Natural killer cell treated with Interleukin-12 subunit alpha and Interleukin-12 subunit beta and Interleukin-15 and Interleukin-18, amount 100 ng/mL, for 72 hours (primary cell): ENCODE measurements at places on chromosomes 3 and 15.

- DNase-seq: no peak
Measured at GRCh38 chr3:118495206-118495605, 539.4 kb downstream of the IGSF11 start.

DNA sequence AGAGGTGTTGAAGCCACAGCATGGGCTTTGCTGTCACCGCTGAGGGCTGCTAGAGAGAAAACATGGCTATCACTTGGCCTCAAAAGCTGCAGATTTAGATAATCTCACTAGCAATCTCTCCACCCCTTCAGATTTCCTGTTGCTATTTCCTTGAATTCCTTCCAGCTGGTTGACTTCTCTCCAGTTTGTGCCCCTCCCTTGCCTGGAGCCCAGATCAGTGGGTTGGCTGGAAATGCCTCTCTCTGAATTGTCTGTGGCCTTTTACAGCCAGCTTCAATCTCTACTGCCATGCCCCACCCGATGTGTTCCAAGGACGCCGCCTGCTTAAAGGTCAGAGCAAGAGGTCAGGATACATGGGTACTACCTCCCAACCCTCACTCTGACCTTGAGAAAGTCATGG lies 294.1 kb downstream of the NTRK3 start:
- no peak for DNase-seq

DNA sequence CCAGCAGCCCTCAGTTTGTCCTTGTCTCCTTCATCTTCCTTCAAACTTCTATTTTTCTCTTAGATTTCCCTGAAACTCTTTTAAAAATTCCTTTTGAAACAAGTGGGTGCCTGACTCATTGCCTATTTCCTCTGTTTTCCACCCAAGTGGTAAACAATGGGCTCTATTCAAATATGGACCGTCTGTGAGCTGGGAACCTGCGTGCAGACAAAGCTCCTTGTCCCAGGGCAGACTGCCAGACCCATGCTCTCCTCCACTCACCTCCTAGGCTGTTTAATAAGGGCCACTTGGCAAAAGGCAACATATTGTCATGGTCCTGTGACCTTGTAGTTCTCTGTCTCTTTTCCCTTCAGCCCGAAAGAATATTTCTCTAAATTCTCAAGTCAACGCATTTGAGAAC lies 332.7 kb upstream of the THBS1 start:
- DNase-seq: no peak

DNA sequence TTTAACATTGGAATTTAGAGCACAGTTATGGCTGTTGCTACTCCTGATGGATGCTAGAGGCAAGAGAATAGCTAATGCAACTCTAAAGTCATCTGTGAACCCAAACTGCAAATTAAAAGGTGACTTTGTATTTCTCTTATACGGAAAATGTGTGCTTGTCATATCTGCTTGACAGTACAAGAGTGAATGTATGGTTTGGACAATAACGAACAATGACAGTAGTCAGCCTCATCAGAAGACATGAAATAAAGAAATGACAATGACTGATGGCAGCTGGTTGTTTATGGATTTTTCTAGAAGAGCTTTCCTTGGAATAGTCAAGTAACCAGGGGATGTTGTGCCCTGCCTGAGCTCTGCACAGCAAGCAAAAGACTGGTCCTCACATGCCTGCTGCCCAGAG lies 168.8 kb upstream of the FEZF2 start:
- DNase-seq: no peak

DNA sequence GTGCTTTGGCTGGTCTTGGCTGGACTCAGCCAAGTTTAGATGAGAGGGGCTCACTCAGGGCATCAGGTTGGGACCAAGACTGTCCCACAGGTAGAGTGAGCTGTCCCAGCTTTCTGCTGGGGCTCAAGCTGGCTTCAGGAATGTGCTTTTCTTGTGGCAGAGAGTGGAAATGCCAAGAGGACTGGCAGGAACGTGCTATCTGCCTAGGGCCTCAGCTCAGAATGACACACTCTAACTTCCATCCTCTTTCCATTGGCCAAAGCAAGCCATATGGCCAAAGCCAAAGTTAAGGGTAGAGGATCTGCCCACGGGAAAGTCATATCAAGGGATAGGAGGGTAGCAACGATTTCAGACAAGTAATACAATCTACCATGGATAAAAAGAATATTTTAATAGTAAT lies 178.8 kb downstream of the ABHD5 start:
- DNase-seq: no peak

DNA sequence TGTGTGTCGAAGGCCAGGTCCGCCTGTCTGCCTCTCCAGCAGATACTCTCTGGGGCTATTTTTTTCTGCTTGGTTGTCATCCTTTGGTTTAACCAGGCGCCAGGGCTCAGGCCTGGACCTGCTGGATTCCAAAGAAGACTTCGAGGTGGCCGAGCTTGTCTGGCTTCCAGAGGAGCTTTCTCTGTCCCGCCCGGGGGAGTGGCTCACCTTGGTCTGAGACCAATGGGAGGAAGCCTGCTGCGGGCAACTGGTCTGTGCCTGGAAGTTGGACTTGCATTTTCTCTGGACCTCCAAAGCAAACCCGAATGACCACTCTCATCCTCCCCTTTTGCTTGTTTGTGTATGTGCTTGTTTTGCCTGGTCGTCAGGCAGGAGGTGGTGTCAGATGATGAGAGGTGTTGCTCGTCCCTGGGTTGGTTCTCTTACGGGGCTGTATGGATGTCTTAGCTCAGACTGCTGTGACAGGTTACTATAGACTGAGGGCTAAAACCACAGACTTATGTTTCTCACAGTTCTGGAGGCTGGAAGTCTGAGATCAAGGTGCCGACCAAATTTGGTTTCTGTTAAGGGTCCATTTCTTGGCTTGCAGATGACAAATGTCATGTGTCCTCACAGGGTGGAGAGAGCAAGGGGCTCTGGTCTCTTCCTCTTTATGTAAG lies 19.3 kb downstream of the IGF1R start:
- DNase-seq: no peak

- DNase-seq: no peak
Measured at GRCh38 chr3:16245609-16246008, 19.1 kb downstream of the DPH3 start.

DNA sequence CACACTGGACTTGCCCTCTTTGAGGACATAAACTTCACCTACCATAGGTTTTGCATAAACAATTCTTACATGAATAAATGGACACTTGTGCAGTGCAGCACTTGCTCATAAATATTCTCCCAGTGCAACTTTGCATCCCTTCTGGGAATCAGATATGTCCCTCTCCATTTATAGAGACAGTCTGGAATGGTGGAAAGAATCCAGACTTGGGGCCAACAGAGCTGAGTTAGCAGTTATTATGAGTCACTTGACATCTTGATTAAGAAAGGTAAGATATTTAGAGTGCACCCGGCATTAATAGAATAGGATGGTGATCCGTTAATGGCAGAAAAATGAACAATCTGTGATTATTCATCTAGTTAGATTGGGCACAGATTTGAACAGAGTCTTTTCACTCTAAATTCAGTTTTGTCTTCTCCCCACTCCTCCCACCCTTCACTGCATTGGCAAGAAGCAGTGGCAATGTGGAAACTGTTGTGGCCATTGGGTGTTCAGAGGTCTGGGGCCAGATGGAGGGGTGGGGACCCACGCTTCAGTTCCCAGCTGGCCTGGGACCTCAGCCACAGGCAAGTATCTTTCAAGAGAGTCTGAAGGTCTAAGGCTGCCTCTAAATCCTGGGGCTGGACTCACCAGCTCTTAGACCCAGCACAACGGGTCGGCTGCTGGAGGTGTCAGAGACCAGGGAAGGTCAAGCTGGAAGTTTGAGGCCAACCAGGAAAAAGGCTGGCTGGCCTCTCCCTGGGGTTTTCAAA lies 58.9 kb upstream of the KY start:
- DNase-seq: no peak

DNA sequence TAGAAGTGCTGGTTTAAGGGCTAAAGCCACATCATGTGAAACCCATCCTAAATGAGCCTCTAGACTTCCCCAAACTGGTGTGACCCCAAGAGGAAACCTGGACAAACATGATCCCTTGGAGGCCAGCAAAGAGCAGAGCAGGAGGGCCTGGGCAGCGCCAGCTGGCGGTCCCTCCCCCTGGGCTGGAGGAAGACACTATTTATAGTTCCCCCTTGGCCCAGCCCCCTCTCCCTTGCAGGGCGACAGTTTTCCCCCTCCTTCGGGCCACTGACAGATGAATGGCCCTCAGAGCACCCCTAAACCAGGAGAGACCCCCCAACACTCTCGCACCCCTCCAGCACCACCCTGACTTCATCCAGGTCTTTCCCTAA lies 2.9 kb downstream of the UCN2 start:
- DNase-seq: no peak

DNA sequence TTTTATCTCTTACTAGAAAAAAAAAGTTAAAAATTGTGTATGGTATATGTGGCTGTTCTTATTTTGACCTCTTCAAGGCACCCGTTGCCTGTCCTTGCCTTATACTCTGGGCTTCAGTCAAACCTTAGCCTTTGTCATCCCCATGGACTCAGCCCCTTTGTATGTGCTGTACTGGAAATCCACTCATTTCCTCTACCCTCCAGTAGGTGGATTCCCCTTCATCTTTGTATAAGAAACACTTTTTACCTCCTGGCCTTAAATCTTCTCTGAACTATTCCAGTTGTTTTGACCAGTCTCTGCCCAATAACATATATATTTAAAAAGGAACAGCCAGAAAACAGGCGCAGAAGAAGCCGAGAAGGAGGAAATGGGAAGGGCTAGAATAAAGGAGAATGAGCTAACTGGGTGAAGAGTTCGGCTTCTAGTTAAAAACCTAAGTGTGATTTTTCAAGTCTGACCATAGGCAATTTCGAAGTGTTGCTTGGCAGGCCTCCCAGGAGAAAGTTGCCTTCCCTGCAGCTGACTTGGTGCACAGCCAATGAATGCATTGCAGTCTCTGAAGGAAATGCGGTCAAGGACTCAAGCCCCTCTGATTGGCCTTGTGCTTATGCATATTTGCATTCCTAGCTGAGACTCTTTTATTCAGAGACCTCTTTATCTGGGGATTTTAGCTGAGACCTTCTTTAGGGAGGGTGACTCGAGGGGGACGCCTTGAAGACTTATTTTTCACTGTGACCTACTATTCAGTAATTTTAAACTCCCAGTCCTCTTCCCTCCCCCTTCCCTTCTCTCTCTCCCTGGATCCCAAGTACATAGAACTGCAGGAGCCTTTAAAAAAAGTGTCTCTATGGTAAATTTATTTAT lies 277.4 kb downstream of the ROBO1 start:
- DNase-seq: no peak

DNA sequence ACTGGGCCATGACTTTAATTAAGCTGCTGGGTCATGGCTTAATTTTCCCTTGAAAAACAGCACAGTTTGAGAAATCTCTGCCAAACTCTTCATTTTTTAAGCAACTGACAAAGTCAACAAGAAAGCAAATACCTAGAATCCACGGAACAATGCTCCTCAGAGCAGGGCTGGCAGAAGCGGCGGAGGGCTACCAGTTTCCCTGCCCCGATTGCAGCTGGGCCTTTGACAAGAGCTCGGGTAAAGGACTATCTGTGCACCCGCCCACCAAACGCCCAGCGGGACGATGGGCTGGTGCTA lies 1.2 kb downstream of the GOLIM4 start:
- no peak for DNase-seq

- DNase-seq: no peak
Measured at GRCh38 chr3:30073622-30074021, 532.8 kb upstream of the TGFBR2 start.

DNA sequence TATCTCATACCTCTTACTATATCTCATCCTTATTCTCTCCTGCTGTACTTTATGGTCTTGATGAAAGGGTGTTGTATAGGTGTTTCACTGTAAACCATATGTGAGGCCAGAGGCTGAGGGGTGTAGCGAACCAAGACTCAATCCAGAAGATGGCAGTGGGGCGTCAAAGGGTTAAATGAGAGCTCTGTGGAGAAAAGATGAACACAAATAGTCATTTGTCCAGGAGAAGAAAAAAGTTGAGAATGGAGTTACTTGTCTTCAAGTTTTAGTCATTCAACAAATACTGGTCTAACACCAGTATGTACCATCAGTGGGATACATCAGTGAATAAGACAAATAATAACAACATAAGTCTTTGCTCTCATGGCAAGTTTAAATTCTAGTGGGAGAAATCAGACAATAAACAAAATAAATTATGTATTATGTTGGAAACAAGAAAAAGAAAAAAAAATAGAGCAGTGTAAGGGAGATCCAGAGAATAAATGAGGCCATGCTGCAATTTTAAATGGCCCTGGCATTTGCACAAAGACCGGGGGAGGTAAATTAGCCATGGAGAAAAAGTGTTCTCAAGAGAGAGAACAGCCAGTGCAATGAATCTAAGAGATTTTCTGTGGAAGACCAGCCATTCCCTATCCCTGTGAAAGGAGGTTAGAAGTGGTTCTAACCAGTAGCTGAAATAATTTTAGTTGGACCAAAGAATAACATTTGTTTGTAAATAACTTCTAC lies 77.0 kb upstream of the UMPS start:
- DNase-seq: no peak

DNA sequence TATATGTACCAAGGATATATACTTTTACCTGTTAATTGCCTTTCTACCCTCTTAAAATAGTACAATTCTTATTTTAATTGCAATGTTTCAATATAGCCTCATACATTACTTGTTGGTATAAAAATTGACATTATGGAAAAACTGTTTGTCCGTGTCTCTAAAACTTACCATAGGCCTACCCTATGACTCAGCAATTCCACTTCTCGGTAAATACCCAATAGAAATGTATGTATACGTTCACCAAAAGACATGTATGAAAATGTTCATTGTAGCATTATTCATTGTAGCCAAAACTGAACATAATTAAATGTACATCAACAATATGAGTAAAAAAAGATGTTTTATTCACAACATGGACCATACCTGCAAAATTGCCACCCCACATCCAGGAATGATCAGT lies 679.2 kb upstream of the UBE2E2 start:
- DNase-seq: no peak

- no peak for DNase-seq
Measured at GRCh38 chr15:83733691-83734090, 79.8 kb downstream of the ADAMTSL3 start.

- DNase-seq: no peak
Measured at GRCh38 chr15:45499426-45499825, 23.1 kb downstream of the SLC30A4 start.

DNA sequence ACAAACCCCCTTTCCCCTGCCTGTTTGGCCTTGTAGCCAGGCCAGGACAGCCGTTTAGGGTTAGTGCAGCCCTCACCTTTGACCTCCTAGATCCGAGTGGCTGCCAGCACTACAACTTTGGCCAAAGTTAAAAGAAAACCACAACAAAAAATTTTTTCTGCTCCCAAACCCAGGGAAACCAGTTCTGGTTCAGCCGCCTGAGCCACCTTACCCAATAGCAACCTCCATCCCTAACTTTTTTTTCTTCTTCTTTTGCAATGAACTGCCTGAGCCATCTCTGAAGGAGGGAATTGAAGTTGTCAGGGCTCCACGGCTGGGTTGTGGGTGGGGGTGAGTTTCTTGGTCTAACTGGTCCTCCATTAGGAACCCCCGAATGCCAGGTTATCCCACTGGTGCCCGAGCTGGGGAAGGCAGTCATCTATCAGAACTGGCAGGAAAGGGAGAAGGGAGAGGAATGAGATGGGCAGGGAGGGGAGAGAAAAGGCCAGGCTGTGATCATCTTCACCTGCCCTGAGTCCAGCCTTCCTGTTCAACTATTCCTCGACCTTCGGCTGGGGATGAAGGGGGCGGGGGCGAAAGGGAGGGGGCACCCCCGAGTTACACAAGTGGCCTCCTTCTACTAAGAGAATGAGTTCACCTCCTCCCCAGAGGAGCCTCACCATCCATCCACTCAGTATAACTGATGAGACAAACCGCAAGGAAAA lies 6.2 kb upstream of the NR2F2 start:
- no peak for DNase-seq
